ENCODE measurements at places on chromosomes 1 and 21. TPM values are rescaled to one million over a fixed set of nuclear protein-coding genes. Genes with fewer than 3 reads are reported as not detected.

The DAB1 gene
- 0.16 TPM for total RNA-seq

The OXCT2 gene
- total RNA-seq = not detected

The BSND gene
- not detected for total RNA-seq

The CASQ2 gene
- not detected for total RNA-seq

DNA sequence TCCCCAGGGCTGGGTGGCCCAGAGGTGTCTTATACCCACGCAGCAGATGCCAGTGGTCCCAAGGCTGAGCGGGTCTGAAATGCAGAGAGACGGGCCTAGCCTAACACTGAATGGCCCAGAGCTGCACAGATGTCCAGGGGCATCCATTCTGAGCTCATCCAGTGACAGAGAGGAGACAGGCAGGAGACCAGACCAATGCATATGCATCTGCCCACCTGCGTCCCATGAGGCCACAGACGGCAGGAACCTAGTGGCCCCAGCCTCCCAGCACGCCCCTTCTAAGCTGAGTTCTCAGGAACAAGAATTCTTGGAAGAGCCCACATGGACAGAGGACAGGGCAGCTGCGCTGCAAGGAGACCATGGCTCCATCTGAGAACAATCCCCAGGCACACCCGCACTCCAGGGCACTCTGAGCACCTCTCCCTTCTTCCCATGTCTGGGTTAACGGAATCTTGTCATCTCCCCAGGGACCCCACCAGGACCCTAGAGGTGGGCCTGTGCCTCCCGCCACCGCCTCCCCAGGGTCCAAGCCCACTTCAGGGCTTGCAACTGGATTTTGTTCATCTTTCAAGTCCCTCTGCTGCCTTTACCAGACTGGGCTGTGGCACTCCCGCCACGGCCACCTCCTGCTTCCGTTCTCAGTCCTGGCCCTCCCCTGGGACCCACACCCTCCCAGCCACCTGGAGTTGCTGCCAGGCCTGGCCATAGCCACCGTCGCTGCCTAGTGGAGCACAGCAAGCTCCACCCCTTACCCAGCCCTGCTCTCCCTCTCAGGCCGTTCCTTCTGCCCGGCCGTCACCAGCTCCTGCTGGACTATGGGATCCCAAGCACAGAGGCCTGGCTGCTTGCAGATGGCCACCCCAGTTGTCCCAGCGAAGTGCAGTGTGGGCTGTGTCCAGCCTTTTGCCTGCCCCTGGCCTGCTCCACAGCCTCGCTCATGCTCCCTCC is 3.3 kb downstream of the WNT3A start:
- no peak for DNase-seq
